ENCODE measurements at places on chromosomes 1 and 21.

- DNase-seq = no peak
Observed at GRCh38 chr1:203103216-203103615, 17.4 kb upstream of the MYOG start.

DNA sequence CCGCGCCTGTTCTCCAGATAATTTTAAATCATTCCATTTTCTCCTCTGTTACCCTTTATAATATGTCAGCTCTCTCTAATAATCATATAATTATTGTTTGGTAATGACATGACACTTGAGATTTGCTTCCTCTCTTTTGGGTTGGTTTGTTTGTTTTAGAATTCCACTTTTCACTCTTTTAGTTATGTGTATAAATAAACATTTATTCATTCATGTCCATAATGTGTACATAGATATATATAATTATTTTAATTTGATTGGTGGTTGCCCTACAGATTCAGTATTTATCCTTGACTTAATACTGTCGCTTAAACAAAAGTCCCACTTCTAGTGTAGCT lies 93.4 kb upstream of the FMN2 start:
- DNase-seq = no peak

DNA sequence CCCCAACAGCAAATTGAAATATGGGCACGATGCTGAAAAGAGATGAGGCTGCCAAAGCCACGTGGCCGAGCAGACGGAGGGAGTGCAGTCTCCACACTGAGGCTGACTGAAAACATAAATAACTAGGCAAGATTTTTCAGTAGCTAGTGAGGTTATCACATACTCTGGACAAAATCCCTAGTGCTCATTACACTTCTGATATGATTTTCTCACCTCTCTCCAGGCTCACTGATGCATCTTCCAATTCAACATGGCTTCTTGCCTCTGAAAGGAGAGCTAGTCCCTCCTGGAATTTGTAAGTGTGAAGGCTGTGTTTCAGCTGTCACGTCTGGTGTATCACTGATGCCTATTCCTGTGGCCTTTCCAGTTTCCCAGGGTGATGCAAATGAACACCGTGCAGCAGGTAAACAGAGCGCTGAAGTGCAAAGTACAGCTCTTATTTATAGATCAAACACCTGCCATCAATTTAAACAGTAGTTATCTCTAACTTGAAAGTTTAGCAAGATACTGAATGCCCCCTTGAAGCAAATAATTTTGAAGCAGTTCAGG lies 656.1 kb downstream of the KIF26B start:
- no peak for DNase-seq

- DNase-seq = no peak
Observed at GRCh38 chr1:36565576-36566501, 83.1 kb upstream of the CSF3R start.

DNA sequence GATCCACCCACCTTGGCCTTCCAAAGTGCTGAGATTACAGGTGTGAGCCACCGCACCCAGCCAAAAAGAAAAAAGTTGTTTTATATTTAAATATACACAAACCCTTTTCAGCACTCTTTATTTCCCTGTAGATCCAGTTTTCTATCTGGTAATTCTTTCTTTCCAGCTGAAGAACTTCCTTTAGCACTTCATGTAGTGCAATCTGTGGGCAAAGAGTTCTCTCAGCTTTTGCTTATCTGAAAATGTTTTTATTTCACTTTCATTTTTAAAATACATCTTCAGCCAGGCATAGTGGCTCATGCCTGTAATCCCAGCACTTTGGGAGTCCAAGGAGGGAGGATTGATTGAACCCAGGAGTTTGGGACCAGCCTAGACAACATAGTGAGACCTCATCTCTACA lies 28.5 kb upstream of the HYI start:
- no peak for DNase-seq

DNA sequence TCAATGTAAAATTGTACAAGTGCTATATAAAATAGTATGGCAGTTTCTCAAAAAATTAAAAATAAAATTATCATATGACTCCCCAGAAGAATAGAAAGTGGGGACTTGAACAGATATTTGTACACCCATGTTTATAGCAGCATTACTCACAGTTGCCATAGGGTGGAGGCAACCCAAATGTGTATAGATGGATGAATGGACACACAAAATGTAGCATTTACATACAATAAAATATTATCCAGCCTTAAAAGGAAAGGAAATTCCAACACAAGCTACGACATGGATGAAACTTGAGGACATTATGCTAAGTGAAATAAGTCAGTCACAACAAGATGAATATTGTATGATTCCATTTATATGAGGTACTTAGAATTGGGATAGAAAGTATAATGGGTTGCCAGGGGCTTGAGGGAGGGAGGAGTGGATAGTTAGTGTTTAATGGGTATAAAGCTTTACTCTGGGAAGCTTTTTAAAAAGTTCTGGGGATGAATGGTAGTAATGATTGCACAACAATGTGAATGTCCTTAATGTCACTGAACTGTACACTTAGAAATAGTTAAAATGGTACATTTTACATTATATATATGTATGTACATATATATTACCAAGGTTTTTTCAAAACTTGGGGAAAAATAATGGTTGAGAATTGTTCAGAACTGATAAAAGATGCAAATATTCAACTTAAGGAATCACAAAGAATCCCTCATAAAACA lies 53.0 kb upstream of the ADORA3 start:
- DNase-seq = no peak

DNA sequence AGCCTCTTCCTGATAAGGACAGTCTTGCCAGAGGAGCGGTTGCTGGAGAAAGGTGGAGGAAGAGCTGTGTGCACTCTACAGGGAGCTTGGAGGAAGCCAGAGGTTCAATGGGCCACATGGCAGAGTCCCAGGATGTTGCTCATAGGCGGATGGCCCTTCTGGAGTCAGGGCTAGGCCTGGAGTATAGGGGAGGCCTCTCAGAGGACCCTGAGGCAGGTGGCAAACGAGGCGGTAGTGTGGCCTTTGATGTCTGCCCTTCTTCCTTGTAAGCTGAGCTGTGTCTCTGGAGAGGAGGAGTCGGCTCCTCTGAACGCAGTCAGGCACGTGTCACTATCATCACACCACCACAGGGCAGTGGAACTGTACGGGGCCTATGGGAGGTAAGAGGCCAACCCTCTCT lies 8.6 kb downstream of the PKP1 start:
- DNase-seq = no peak

DNA sequence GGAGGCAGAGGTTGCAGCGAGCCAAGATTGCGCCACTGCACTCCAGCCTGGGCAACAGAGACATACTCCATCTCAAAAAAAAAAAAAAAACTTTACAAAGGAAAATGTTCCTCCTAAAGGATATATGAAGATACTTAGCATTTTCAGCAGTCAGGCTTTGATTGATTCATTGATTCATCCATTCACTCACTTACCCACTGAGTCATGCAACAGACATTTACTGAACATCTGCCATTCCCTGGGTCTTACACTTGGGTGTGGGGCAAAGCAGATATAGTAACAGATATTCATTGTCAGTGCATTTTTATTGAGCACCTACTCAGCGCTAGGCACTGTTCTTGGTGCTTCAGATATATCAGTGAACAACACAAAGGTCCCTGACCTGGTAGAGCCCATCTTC lies 5.6 kb upstream of the LACTBL1 start:
- DNase-seq = no peak

GRCh38 chr1:213618094-213618493 lies 369.7 kb upstream of the PROX1 start:
- DNase-seq = no peak

GRCh38 chr1:160354388-160354985 lies 11.3 kb downstream of the NCSTN start:
- no peak for DNase-seq

GRCh38 chr1:17979815-17980214 lies 127.8 kb upstream of the IGSF21 start:
- no peak for DNase-seq

DNA sequence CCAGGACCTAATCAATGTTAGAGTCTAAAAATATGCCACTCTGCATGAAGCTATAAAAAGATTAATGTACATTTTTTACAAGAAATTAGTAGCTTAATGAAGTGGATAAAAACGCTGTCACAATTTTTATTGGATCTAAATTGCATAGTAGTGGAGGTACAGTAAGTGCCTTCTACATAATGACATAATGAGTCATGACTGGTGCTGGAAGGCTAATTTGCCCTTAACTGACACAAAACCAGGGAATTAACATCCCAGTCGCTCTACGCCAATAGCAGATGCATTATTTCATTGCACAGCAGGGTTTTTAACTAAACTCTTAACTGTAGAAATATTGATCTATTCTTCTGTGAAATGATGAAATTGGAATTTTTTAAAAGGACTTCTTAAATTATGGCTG lies 33.3 kb downstream of the RRAGC start:
- no peak for DNase-seq

DNA sequence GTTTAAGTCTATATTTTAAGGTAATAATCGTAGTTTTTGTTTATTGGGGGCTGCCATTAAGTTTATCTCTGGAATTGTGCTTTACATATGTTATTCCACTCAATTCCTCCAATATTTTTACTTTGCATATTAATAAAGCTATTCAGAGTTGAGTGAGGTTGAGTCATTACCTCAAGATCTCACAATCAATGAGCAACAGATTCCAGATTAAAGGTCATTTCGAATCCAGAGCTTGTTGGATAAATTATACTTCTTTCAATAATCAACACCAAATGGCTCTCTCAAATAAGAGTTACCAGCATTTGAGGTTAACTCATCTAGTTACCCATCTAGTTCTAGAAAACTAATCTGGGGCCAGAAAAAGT lies 16.7 kb downstream of the RGS4 start:
- DNase-seq = no peak

GRCh38 chr1:183604815-183605214 lies 14.6 kb upstream of the NCF2 start:
- peak; percentile 69 for DNase-seq

DNA sequence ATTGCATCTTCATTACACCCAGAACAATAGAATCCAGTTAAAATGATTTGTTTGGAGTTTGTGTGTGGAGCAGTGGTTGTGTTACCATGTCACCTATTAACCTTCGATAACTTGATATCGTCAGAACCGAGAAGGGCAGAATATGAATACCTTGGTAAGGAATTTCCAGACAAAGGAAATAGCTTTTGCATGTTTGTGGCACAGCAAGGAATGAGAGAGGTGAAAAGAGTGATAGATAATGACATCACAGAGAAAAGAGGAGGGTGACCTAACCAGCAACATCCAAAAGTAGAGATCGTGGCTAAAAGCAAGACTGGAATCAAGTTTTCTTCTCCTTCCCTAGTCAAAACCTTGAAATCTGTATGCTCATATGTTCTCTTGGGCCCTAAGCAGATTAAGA lies 244.6 kb upstream of the NEGR1 start:
- DNase-seq = no peak

GRCh38 chr1:67908250-67908936 lies 75.1 kb upstream of the GNG12 start:
- DNase-seq = no peak

DNA sequence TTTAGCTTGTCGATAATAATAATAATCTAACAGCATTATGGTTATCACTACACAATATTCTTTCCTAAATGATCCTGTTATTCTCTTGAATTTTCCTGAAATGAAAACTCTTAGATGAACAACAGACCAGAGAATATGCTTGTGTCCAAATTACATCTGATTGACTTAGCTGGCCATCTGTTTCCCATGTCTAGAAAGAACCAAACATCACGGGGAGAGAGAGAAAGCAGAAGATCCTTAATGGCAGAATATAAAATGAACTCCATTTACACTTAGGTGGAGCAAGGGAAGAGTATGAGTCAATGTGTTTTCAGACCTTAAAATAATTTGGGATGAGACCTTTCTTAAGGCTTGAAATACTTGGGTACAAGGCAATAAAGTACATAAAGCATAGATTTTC lies 162.2 kb downstream of the DSCAM start:
- DNase-seq = no peak

DNA sequence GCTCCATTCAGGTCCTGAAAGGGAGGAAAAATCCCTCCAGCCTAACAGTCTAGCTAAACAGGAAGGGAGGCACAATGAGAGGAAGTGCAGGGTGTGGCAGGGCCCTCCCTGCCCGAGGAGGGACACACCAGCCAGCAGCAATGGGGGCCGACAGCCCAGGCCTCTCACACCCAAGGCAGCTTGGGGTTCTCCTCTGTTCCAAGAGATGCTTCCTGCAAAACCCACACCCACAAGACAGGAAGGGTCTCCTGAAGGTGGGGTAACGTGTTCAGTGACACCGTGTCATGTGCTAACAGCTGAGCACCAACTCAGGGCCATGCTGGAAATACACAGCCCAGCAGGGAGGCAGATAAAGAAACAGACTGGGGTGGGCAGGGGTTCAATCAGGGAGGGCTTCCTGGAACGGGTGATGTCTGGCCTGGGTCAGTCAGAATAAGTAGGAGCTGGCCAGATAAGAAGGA lies 10.2 kb downstream of the ECE1 start:
- DNase-seq = peak; percentile 85

Measured in Right ventricle myocardium inferior (tissue), 1 donor.